ENCODE measurements at places on chromosomes 4 and X.

DNA sequence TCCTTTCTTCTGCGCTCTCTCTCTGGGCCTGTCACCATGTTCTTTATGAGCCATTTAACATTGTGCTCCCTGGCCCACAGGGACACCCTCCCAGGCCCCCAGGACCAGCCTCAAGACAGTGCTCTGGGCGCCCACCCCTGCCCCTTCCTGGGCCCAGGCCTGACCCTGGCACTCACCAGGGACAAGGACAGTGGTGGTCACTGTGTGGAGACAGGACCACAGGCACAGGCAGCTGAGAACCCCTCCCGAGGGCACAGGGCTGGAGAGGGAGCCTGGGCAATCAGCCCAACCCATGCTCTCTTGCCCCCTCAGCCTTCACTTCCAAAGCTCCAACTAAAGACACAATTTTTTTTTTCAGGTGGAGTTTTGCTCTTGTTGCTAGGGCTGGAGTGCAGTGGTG lies 218.2 kb upstream of the PSAPL1 start:
- DNase-seq = no peak

- no peak for DNase-seq
Observed at GRCh38 chr4:26765515-26765914, 95.1 kb upstream of the STIM2 start.

DNA sequence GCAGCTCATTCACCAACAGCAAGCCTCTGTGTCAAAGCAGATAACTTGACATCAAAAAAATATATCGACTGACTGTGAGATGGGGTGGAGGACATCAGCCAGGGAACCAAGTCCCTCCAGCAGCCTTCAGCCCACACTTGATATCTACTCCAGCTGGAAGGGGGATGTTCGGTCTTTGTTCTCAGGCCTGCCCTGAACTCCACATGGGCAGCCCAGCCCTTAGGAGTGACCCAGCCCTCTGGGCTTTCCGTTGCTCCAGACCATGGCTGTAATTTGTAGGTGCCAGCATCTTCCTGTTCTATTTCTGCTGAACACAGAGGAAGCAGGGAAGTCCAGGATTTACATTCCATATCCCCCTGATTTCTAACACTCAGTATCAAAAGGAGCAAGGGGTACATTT lies 17.4 kb downstream of the RASL11B start:
- no peak for DNase-seq

GRCh38 chr4:36348403-36348938 lies 67.1 kb downstream of the DTHD1 start:
- DNase-seq = no peak

- no peak for DNase-seq
Observed at GRCh38 chrX:112223391-112223790, 140.8 kb upstream of the TRPC5 start.

GRCh38 chrX:110167952-110168451 lies 149.9 kb downstream of the AMMECR1 start:
- DNase-seq = peak; percentile 28

- DNase-seq = no peak
Observed at GRCh38 chrX:148592595-148592994, 92.2 kb downstream of the AFF2 start.

DNA sequence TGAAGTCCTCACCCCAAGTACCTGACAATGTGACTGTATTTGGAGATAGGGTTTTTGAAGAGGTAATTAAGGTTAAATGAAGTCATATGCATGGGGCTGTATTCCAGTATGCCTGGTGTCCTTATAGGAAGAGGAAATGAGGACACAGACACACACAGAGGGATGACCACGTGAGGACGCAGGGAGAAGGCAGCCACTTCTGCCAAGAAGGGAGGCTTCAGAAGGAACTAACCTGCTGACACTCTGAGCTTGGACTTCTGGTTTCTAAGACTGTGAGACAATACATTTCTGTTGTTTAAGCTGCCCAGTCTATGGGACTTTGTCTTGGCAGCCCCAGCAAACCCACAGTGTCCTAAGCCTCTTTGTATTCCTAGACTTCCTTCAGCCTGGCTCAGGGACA lies 3.0 kb upstream of the SLC2A9 start:
- DNase-seq = no peak

- DNase-seq = no peak
Observed at GRCh38 chr4:154566639-154567204, 3.9 kb downstream of the FGB start.

GRCh38 chr4:89755220-89755619 lies 81.7 kb downstream of the SNCA start:
- no peak for DNase-seq

DNA sequence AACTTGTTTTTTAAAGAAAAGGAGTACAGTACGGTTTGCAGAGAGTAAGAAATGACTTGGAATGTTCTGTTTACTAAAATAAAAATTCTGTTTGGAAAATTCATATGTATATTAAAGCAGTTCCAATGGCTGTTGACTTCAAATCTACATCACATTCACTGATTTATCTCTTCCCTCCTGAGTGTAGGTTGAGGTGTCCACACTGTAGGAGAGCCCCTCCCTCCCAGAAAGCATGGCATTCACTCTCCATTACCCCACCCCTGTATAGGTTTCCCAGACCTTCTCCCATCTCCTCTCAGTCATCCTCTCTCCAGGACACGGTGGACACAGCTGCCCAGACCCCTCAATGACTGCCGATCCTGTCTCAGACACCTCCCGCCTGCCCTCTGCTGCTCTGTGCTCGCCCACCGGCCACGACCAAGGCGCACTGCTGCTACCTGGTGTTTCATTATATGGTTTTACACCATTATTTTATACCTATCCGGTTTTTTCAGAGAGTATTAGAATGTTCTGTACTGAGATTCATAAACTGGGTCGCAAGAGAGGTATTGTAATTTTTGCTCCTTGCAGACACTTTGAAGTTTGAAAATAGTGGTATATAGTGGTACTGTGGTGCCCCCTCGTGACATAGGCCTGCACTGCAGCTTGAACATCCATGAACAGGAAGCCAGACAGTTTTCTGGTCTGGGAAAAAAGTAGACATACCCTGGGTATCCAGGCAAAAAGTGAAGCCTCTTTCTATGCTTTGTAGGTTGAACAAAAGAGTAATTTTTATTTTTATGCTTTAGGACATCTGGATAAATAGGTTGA lies 38.8 kb upstream of the BEX4 start:
- peak; percentile 17 for DNase-seq

- DNase-seq = no peak
Observed at GRCh38 chr4:151921386-151921785, 160.6 kb upstream of the GATB start.

DNA sequence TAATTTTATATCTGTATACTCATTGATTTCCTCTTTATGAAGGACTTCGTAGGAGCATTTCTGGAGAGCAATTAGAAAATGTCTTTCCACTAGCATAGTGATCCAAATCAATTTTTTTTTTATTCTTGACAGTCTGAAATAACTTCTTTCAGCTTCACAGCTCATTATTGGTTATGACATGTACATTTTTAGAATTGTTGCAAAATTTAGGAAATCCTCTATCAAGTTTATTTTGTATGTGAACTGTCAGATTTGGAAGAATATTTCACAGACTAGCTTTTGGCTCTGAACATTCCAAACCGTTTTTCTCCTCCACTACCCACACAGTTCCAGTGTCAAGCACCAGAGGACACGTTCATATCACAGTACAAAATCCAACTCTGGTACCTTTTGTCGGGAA lies 249.6 kb upstream of the ATOH1 start:
- no peak for DNase-seq

DNA sequence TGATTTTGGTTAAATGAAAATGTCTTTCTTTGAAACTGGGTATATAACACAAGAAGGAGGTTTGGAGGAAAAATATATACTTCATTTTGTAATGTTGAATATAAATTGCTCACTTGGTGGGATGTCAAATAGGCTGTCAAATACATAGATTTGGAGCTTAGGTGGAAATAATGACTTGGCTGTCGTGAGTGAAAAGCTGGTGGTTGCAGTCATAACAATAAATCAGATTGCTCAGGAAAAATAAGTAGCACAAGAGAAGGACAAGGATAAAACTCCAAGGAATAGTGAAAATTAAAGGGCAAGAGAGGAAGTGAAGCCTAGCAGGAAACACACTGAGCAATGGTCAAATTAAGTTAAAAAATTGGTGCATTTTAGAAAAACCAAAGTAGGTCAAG lies 253.0 kb upstream of the ANKRD50 start:
- DNase-seq = no peak

DNA sequence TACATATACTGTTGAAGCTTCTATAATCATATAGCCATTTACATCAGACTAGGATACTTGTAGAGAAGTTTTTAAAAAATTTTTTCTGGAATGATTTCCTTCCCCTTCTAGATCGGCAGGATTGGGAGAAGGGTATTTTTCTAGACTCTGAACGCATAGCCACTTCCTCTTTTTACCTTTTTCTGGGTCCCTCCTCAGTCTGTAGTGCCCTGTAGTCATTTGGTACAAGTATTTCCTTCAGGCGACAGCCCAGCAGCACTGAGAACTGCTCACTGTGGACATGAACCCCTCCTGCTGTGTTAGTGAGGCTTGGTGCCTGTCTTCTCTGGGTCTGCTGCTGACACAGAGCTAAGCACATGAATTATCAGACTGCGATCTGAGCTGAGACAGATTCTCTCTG lies 255.4 kb downstream of the ARHGAP10 start:
- no peak for DNase-seq

DNA sequence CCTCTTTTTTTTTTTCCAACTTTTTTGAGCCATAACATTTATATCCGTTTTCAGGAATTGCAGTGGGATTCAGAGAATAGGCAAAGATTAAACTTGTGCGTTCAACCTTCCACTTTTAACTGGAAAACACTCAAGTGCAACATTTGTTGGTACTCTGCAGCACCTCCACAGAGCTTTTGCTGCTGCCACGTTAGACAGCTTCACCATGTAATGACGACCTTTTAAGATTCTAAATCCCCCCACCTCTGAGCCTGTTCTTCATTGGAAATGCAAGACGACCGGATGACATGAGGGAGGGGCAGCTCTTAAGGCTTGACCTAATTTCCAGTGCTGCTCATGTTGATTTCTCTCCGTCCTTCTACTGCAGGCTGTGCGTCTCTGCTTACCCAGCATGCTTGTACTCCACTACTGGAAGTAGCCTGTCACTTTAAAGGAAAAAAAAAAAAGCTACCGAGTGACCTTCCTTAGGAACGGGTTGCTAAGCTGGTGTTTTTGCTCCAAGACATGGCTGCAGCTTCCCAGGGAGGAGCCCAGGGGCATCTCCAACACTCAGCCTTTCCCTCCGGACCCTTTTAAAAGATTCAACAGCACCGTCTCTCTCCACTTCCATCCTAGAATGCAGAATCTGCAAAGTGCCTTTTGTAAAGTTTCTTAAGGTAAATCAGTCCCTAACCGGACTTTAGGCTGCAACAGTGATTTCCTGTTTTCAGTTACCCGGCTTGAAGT lies at the start of gene CC2D2A:
CC2D2A (plus strand) TSS at position 481 of the 726 bp plus-strand sequence. CDS start 6,051 bp downstream, outside the sequence.
- DNase-seq = no peak

DNA sequence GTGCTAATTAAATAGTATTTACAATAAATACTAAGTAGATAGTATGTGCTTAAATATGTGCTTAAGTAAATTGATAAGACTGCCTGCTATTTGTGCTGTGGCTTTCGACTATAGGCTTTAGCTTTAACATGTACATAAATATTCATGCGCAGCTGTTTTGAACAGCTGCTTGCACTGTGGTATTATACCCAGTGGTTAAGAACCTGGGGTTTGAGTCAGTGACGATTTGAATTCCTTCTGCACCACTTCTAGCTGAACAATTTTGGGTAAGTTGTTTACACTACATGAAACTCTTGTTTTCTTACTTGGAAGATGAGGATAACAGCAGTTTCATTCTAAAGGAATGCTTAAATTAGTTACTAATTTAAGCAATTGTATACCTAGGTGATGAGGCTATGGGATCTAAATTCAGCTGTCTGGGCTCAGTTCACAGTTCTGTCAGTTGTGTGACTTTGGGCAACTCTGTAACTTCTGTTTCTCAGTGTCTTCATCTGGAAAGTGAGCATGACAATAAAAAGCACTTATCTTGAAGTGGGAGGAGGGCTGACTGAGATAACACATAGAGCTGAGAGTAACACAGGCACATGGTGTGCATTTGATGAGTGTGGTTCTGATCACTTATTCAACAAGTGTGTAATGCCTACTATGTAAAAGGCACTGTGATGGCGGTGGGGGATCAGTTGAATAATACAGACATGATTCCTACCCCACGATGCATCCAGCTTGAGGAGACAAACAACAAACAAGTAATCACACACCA lies 37.0 kb downstream of the HPGDS start:
- DNase-seq = no peak

DNA sequence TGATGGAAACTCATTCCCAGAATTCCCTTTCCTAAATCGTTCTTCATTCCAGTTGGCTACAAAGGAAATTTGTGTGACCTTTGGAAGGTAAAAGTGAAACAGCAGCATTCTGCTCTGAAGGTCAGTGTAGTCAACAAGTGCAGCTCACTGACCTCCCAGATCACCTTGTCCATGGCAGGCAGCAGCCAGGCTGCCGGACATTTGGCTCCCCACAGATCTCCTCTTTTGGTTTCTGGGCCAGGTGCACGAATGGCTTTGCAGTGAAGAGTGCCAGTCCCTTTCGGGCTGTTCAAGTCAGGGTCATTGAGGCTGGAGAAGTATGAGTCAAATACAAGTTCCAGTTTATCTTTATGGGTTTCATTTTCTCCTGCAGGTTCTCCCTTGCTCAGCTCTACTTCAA lies 14.3 kb downstream of the GPRIN3 start:
- no peak for DNase-seq

GRCh38 chr4:140291259-140291658 lies 82.2 kb upstream of the SCOC start:
- no peak for DNase-seq

DNA sequence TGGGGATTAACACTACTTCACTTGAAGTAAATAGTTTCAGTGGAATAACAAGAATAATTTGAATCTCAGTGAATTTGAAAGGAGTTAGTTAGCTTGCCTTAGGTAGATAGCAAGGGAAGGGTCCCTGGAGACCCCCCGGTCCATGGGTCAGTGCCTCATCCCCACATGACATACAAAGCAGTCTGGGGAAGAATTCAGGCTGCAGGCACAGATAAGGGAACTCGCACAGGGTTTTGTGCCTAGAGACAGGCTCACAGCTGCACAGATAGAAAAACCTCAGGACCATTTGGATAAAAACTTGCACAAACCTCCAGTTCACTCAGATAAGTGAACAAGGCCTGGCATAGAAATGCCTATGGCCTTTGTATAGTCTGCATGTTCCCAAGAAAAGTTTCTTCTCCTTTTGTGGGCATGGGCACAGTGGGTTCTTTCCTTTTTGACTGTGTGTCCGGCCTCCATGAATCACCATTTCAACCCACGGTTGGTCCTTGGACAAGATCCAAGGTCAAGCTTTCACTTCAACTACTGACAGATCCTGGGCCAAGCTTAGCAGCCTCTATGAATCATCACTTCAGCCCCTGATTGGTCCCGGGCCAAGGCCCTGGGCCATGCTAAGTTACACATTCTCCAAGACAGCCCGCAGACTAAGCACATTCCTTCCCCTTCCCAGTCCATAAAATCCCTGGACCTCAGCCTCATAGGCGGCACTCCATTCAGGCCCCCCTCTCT lies 108.3 kb upstream of the KLHL4 start:
- DNase-seq = no peak
